ENCODE measurements at places on chromosomes 6 and 20.

- DNase-seq, result no peak
Measured at GRCh38 chr20:11778206-11778570, 139.5 kb upstream of the BTBD3 start.

GRCh38 chr6:106667022-106667402 lies 37.6 kb downstream of the QRSL1 start:
- DNase-seq, result no peak

GRCh38 chr20:48721324-48722001 lies 106.3 kb downstream of the PREX1 start:
- DNase-seq, result no peak

GRCh38 chr20:31527266-31527665 lies 13.0 kb downstream of the HM13 start:
- no peak for DNase-seq

DNA sequence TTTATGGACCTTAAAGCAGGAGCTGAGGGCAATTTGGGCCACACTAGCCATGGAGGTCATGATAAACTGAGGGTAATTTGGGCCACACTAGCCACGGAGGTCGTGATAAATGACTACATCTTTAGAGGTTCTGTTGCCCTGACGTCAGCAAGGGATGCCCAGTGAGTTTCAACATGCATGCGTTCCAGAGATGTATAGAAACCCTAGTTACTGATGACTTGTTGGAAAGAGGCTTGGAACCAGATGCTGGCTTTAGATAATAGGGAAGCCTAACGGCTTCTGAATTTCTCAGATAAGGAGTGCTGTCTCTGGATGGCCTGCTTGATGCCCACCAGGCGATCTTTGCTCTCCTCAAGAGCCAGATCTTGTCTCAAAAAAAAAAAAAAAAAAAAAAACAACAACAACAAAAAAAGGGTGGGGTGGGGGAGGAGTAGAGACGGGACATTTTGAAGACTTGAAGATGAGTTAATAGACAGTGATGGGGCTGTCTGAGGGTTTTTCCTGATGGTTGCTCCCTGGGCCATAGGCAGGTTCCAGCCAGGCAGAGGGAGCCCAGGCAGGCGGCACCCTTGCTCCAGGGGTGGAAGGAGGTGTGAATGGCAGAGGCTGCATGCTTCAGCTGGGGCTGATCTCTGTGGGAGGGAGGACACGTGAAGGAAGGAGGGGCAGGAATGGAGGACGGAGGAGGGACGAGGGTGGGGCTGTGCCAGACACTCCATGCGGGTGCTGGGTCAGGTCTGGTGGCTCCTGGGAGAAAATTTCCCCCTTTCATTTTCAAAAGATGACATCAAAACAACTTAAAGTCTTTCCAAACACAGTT lies 27.0 kb upstream of the FRMD1 start:
- no peak for DNase-seq

GRCh38 chr6:52340603-52340880 lies 21.4 kb upstream of the PAQR8 start:
- DNase-seq, result no peak
